ENCODE measurements at places on chromosomes 3 and 15.
A peak's percentile ranks its signal among the peaks of the same experiment; 100 is the strongest.

DNA sequence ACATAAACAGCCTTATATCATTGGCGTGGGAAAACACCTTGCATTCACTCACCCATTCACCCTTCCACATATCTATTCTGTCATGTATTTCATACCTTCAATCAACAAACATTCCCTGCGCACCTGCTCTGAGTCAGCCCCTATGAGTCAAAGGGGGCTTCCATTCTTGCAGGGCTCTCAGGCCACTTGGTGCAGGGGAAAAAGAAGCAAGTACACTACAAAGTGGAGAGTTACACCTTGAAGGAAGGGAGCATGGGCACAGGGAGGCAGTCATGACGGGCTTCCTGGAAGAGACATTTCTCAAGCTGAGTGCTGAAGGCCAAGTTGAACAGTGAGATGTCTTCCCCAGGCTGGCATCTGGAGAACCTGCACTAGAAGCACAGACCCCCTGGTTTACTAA, 4.6 kb upstream of the AMOTL2 start:
- no peak for DNase-seq

DNA sequence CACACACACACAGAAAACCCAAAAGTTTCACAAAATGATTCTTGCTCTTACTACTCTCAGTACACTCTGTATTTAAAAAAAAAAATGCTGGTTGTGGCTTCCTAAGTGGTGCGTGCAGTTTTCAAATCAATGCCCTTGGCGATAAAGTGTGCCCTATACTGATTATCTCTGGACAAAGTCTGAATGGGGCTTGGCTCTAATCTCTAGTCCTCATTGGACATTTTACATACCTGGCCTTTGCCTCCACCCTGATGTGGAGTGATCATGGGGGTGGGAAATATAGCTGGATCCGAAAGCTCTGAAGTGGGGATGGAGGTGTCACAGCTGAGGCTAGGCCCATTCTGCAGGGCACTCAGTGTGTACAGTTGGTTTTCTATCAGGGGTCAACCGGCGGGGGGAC, 14.1 kb downstream of the B3GNT5 start:
- no peak for DNase-seq

- no peak for DNase-seq
These were observed 84.3 kb downstream of the TTBK2 start for GRCh38 chr15:42836251-42836650.

- no peak for DNase-seq
These were observed 37.0 kb upstream of the CPOX start for GRCh38 chr3:98630416-98630815.

- DNase-seq = peak; percentile 34
These were observed 5.5 kb upstream of the PLXND1 start for GRCh38 chr3:129611812-129612533.

Data from fibroblast of skin of right quadriceps (primary cell).